ENCODE measurements at places on chromosomes 3 and 15. TPM values are rescaled to one million over a fixed set of nuclear protein-coding genes. Genes with fewer than 3 reads are reported as not detected.

HYAL1 gene
- 0.25 TPM for polyA plus RNA-seq

ICE2 gene
- 23.6 TPM for polyA plus RNA-seq

DYNLT2B gene
- 9.8 TPM for polyA plus RNA-seq

SEMA5B gene
- not detected for polyA plus RNA-seq

SLC22A13 gene
- 0.19 TPM for polyA plus RNA-seq

GP5 gene
- 0.10 TPM for polyA plus RNA-seq

PCSK6 gene
- not detected for polyA plus RNA-seq

MIX23 gene
- polyA plus RNA-seq, result 16.7 TPM

SLC12A8 gene
- 15.3 TPM for polyA plus RNA-seq

ATP2B2 gene
- 0.01 TPM for polyA plus RNA-seq

DNA sequence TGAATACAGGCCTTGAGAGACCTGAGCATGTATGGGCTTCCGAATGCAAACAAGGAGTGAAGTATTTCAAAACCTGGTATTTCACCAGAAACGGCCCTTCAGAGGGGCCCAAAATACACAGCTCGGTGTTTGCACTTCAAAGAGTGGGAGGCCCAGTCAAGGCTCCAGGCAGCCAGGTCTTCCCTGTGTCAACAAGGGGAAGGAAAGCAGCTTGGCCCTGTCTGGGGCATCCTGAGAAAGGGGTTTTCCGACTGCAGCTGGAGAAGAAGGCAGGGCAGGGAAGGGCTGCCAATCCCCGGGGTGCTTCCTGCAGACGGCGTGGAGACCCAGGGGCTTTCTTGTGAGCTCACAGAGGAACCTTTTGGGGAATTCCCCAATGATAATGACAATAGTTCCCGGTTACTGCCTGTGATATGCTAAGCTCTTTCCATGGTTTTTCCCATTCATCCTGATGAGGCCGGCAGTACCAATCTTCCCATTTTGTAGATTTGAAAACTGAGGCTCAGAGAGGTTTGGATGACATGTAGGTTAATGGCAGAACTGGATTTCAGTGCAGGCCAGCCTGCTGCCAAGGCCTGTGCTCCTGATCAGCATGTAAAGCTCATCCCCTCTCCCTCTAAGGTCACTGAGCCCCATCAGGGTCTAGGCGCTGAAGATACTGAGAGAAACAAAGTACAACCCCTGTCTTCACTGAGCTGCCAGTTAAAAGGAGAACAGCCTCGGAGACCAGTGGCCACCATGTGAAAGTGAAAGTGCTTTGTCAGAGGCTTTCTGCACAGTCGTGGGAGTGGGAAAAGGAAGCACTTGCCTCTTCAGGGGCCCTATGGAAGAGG lies 43.0 kb upstream of the TLE3 start:
- DNase-seq, result no peak

GRCh38 chr3:150610785-150611184 lies 7.7 kb downstream of the SELENOT start:
- no peak for DNase-seq

DNA sequence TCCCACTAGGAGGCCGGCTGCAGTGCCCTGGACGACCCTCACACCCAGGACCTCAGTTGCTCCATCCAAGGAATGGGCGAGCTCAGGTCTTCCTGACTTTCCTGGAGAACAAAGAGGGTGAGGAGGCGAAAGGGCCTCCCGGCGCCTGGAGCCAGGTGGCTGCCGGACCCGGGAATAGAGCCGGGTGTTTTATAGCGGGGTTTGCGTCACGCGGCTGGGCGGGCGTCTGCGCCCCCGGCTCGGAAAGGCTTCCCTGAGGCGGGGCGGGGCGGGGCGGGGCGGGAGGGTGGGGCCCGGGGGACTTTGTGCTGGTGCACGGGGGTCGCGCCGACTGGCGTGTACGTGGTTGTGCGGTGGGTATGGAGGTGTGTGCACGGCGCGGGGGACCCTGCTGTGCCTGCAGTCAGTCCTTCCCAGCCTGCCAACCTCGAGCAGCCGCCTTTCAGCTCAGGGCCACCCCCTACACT lies 4.6 kb upstream of the PRKCD start:
- no peak for DNase-seq

- no peak for DNase-seq
Observed at GRCh38 chr3:197577366-197578074, 21.8 kb upstream of the BDH1 start.

DNA sequence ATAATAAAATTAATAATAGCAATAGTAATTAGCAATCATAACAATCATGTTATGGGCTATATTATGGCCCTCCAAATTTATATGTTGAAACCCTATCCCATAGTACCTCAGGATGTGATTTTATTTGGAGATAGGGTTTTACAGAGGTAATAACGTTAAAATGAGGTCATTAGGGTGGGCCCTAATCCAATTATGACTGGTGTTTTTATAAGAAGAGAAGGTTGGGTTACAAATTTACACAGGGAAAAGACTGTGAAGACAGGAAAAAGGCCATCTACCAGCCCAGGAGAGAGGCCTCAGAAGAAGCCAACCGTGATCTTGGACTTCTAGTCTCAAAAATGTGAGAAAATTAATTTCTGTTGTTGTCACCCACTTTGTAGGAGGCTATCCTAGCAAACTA lies 353.1 kb downstream of the CHL1 start:
- no peak for DNase-seq

DNA sequence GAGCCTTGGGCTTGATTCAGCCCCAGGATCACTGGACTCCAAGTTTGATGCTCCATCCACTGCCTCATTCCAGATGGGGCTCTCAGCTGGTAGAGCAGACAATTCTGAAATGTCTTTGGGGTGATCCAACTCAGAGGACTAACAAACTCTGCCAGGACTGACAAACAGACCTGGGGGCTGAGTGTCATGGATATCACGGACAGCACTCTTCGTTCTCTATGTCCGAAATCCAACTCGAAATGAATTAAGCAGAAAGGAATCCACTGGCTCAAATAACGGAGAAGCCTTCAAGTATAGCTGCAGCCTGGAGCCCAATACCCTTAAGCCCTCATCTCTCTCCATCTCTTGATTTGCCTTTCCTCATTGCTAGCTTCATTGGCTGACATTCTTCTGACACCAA lies 14.2 kb downstream of the SLC38A3 start:
- DNase-seq, result no peak

DNA sequence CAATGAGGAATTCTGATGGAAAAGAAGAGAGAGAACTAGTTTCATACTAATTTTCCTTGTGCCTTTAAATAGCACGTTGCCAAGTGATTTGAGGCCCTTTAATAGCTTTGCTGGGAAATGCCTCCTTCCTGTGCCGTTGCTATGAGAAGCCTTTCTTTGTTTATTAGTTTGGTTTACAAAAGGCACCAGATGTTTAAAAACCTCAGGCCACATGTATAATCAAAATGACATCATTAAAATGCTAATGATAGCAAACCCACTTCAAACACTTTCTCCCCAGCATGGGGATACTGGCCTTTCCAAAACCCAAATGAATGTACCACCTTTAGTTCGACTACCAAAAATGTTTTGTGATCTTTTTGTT lies 50.0 kb upstream of the TBC1D23 start:
- DNase-seq, result peak; percentile 84

DNA sequence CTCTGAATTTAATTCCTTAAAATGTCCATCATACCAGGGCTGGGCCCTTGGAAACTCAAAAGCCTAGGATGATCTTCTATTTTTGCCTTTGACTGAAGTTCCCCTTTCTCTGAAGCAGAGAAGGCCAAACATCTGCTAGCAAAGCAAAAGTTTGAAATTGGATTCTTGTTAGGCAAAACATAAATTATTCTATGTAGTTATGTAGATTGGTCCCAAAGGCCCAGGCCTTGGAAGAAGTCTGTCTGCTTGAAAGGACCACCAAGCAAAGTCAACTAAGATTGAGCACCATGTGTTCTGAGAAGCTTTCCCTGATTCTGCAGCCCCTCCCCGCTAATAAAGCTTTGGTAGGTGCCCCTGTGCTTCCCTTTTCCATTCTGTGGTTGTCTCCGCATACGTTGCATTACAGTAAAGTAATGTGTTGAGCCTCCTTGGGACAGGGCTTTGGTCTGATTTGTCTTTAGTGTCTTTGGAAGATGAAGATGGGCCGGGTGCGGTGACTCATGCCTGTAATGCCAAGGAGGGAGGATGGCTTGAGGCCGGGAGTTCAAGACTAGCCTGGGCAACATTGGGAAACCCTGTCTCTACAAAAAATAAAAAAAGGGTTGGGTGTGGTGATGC lies 56.4 kb downstream of the RPL39L start:
- DNase-seq, result no peak

- DNase-seq, result no peak
Observed at GRCh38 chr3:175826759-175827158, 967.6 kb downstream of the NAALADL2 start.

- DNase-seq, result no peak
Observed at GRCh38 chr15:38648121-38648843, 83.7 kb upstream of the RASGRP1 start.

DNA sequence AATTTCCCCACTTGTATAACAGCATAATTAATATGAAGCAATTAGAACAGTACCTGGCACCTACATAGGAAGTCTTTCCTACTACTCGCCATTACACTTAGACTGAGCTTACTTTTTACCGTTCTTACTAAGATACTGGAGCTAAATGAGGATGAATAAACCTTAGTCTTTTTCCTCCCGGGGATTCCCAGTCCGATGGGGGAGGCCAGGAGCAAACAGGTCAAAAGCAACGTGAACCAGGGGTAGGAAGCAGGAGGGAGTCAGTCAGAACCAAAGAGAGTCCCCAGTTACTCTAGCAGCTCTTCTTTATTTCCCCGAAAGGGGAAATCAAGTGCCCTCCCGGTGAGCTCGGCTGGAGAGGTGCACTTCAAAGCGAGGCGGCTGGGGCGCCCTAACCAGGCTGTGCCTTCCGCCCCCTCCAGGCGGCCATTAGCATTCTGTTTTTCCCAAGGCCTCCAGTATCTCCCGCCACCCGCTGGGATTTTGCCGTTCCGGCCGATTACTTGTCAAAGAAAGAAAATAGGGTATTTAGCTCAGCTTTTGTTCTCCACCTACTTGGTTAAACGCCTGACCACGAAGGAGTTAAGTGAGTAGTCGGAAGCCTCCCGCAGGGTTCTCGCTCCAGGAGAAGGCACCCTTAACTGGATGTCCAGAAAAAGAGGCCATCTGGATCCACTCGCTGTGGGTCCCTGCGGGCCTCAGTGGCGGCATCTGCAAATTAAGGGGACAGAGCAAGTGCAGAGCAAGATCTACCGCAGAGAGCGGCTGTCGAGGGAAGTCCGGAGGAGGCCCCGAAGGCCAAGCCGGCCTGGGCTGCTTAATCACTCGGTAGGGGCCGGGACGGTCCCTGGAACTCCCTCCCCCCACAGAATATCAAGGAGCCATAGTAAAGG lies 6.3 kb upstream of the EOMES start:
- DNase-seq, result no peak

- DNase-seq, result no peak
Observed at GRCh38 chr3:127420829-127421228, 133.0 kb upstream of the PRR20G start.

DNA sequence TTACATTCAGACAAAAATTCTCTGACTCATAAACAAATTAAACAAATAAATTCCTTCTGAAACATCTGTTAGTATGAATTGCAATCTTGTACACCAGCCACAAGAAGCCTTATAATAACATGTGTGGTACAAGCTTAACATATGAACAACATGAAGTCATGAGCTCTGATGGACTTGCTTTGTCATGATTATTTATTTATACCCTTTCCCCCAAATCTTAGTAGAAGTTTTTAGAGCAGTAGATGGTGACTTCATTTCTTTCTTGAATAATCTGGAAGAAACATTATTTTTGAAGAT lies 633.4 kb downstream of the EPHA3 start:
- peak; percentile 6 for DNase-seq

DNA sequence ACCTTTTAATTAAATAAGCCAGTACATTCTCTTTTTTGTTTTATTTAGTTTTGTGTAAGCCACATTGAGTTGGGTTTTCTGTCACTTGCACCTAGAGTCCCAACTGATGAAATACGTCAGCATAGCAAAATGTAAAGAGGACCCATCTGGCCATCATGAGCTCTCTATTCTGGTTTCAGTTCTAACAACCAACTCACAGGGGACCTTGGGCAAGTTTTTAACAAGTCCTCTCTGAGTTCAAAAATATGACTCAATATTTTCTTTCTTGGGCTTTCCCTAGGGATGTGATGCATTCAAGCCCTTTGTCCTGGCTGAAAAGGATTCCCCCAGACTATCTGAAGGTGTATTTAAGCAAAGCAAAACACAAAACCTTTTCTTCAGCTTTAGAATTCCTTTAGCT lies 32.9 kb downstream of the PLCH1 start:
- DNase-seq, result no peak

DNA sequence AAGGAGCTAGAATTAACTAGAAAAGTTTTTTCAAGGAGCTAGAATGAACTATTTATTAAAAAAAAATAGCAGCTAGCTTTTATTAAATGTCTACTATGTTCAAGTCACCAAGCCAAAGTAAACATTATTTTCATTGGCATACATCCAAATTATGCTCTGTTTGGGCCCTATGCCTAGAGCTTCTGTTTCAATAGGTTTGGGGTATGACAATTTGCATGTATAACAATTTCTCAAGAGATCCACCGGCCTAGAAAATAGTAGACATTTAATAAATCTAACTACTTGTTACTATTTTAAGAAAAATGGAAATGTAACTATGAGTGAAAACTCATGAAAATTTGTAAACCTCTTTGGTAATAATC lies 8.0 kb downstream of the GABRR3 start:
- DNase-seq, result no peak

DNA sequence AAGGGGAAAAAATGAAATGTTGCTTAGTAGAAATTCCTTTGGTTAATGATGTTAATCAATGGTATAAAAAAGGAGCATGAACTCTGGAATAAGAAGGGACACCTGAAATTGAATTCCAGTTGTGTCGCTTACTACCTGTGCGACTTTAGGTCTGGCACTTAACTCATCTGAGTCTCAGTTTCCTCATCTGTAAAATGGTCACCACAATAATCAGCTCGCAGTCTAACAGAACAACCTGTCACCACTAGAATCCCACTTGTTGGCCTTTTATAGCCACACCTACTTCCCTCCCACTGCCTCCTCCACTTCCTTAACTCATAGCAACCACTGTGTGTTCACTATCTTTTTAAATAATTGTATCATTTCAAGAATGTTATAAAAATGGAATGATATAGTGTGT lies 2.5 kb downstream of the PLAAT1 start:
- DNase-seq, result no peak

DNA sequence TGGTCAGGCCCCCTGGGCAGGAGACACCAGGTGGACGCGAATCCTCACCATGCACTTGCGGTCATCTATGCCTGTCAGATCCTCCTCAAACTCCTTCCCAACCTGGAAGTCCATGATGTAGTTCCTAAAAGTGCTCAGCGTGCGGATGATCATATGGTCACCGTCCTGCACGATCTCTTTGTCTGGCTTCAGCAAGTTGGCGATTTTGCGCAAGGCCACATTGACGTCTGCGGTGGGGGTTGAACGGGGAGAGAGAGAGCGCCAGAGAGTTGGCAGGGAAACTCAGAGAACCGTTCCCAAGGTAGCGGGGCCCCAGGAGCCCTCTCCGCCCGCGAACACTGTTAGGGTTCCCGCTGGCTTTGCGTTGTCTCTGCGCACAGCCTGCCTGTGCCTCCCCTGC lies 809 bp downstream of the RBP1 start:
- DNase-seq, result no peak

DNA sequence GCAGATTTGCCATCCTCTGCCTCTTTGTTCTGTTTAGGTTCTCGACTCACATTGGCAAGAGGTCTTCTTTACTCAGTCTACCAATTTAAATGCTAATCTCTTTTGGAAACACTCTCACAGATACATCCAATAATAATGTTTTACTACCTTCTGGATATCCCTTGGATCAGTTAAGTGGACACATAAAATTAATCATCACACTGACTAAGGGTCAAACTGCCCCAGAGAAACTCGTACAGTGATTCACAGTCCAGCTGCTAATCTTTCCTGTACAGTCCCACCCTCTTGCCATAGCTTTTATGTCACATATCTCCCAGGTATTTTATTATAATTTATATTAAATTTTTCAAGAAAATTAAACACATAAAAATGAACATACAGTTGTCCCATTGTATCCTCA lies 360.8 kb upstream of the RGMA start:
- DNase-seq, result no peak
